ENCODE measurements at places on chromosomes 12 and 14.

DNA sequence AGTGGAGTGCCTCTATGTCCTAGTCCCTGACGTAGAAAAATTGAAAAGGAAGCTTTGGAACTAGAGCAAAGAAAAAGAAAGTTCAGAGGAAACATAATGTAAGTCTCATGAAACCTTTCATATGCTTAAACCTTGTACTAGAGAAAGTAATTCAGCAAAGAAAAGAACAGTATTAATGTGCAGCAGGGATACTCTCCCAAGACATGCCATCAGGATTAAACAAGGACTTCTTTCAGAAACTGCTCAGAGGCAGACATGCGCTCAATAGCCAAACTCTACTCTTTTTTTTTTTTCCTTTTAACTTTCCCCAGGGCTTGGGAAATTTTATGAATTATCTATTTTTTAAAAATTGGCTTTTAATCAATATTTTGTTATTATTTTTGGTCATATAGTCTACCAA lies 7.1 kb upstream of the ASB8 start:
- no peak for DNase-seq

- peak; percentile 57 for DNase-seq
Observed at GRCh38 chr12:54294152-54294952, 6.5 kb downstream of the NFE2 start.

- peak; percentile 81 for DNase-seq
Observed at GRCh38 chr12:122888232-122888752, 7.6 kb downstream of the VPS37B start.

GRCh38 chr12:104738331-104738730 lies 219.8 kb downstream of the SLC41A2 start:
- DNase-seq, result no peak

- DNase-seq, result peak; percentile 24
Observed at GRCh38 chr12:16389594-16389993, 42.1 kb downstream of the MGST1 start.

GRCh38 chr12:86662464-86662863 lies 406.3 kb upstream of the MGAT4C start:
- no peak for DNase-seq

DNA sequence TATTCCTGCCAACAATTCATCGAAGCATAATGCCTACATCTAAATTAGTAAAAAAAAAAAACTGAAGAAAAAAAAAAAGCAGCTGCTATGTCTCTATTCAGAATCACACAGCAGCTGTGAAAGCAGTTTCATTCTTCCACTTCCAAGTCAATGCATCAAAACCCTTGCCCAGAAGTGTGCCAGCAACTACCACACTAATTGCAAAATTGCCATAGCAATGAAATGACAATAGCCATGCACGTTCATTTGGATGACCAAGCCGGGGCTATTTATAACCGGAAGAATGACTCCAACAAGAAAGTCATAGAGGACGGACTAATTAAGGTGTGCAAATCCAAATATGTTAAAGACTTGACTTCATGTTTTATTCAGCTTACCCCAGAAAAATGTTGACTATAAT lies 42.5 kb downstream of the SLC2A13 start:
- DNase-seq, result no peak

GRCh38 chr12:19431407-19432308 lies 7.6 kb upstream of the AEBP2 start:
- peak; percentile 42 for DNase-seq

DNA sequence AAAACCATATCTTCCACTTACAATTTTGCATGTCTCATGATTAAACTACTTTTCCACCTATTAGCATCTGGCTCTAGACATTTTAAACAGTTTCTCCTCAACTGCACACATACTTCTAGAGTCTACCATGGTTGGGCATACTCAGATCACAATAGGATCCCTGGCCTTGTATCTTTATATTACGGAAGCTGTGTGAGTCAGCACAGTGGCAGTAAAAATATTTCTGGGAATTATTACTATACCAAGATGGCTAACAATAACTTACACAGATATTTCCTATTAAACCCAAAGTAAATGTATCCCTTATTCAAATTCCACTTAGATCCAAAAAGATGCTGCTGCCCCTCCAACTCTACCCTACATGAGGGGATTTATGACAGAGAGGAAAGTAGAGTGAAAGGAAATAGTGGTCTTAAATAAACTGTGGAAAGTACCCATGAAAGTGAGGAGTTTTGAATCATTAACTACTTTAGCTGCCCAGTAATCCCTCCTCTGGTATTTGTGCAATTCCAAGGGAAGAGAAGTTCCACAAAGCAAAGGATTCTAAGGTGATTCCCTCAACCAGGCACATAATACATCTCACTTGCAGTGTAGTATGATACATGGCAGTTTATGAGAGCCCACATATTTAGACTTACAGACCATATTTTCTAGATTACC lies 14.0 kb upstream of the CPSF6 start:
- peak; percentile 31 for DNase-seq
